ENCODE measurements at places on chromosomes 2 and 18.

- DNase-seq = no peak
Measured at GRCh38 chr2:230913406-230914143, 11.5 kb downstream of the GPR55 start.

DNA sequence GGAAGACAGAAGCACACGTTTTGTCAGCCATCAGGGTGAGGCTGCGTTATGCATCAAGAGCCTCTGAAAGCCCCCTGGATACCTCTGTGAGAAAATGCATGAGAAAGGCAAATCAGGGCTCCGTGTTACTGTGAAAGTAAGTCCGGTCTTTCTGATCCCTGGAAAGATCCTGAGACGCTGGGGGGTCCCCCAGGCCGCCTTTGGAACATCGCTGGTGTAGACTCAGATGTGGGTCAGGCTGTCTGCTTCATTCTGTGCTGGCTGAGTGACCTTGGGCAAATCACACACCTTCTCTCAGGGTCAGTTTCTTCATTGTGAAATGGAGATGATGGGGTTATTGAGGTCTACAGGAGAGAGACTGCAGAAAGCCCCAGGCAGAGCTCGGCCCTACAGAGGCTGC is 42.0 kb upstream of the HS6ST1 start:
- no peak for DNase-seq

- DNase-seq = no peak
Measured at GRCh38 chr2:23495661-23496114, 110.7 kb downstream of the KLHL29 start.

GRCh38 chr18:37668971-37669747 is 103.6 kb upstream of the CELF4 start:
- no peak for DNase-seq

- no peak for DNase-seq
Measured at GRCh38 chr2:147665105-147665504, 179.7 kb upstream of the ACVR2A start.

DNA sequence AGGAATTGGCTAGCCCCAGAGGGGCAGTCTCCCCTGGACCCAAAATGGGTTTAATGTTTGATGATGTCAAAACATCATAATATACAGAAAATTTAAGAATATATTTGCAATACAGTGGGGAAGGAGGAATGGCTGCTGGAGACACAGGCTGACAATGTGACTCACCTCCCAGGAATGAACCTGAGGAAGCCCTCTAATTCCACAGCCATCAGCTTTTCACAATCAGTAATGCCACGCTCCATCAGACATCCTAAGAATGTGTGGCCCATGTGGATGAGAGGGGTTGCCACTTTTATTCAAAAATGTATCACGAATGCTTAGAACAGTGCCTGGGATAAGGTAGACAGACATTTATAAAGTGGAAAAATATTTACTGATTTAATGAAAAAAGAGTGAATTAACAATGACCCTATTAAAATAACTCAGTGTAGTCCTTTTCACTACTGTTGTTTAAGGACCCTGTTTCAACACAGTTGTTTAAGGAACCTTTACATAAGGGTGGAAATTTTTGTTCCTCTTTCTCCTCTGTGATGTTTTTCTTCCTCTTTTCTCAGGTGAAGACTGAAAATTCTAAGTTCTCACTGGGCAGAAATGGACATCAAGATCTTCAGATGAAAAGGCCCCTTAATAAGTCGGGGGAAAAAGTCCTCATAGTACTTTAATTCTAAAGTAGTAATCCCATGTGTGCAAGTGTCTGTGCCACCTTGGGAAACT is 17.5 kb upstream of the TMEM163 start:
- DNase-seq = no peak

DNA sequence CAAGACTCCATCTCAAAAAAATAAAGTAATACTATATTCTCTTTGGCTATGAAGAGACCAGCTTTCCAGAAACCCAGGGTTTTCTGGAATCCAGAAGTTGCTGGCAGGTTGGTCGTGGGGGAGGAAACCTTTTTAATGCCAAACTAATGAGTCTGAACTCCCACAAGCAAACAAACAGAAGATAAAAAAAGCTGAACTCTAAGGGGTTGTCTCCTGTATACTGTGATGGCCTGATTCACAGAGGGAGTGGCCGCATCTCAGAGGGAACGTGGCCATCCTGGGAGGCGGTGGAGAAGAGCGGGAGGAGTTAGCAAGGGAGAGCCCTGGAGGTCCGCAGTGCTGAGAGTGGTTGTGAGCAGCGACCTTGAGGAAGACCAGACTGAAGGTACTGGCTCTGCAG is 36.1 kb downstream of the LIMS1 start:
- DNase-seq = no peak

DNA sequence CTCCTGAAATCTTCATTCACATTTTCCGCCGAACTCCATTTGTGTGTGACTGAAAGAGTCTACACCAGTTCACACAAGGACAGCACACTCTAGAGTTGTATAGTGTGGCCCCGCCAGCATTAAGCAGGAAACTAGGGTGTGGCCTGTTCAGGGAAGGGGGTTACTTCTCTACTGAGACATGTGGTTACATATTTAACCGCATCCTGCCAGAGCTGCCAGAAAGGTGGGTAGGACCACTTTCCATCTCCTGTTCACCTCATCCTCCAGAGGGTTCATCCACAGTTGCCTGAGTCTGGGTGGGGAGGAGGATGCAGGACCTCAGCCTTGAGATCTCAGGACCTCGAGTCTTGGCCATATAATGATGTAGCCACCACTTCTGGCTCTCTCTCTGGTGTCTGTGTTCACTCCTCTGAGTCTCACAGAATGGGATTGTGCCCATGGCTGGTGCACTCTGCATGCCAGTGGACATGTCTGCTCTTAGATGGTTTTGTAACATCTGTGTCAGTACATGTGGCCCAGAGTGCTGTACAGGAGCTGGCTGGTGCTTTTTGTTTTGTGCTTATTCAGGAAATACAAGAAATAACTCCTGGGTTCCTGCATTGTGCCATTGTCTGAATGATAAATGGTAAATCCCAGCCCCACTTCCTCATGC is 7.7 kb upstream of the SP140L start:
- no peak for DNase-seq

DNA sequence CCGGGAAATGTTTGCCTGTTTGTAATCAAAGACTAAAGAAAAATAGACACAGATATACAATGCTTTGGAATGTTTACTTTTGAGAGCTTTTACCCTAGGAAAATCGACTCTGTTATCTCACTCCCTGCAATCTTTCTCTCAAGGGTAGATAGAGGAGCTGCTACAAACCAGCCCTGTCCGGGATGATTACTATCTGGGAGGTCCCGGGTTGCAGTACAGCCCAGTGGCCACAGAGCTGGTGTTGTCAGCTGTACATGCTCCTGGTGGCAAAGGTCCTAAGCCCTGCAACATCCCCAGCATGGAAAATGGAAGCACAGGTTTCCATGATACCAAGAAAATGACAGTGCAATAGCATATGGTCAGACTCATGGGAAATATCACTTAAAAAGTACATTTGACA is 570.5 kb upstream of the SOX11 start:
- DNase-seq = no peak

DNA sequence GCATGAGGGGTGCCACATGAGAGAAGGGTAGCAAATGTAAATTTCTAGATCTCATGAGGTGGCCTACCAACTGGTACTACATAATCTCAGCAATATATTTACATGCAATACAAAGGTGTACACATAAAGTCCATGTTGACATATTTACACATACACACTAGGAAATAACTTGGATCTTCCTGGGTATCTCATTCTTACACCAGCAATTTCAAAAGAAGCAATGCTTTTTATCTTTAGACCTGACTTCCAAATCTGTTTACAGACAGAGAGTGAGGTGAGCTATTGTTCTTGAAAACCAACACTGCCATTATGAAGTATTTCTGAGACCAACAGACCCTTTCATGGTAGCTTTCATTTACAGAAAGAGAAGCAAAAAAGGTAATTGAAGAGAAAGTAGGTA is 184.2 kb downstream of the ERBB4 start:
- no peak for DNase-seq

DNA sequence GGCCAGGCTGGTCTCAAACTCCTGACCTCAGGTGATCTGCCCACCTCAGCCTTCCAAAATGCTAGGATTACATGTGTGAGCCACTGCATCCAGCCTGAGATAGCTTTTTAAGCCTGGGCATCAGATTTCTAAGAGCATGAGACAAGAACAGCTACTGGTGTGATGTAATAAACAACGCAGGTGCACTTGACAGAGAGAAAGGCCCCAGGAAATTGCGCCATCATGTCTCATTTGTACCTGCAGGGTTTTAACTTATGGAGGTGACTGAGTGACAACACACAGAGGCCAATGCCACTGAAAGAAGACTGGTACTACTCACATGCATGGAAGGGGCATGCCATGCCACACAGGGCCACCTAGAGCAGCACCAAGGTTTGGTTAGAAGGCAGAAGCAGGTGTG is 209.4 kb downstream of the SP3 start:
- DNase-seq = no peak

GRCh38 chr2:128040166-128040771 is 12.4 kb upstream of the SAP130 start:
- no peak for DNase-seq

GRCh38 chr2:239179851-239180371 is 220.9 kb downstream of the HDAC4 start:
- DNase-seq = no peak

DNA sequence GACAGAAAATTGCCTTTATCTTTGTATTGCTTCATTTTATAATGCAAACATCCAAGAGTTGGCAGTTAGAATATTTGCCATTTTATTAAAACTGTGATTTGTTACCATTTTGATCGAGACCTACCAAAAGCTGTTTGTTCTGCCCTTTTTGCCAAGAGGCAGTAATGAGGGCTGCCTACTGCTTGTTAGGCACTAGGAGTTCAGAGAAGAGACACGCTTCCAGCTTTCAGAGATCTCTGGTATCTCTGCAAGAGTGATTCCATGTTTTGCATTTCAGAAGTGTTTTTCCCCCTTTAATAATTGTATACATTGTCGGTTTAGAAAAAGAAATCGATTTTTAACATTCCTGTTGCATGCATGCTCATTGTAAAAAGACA is 628 bp downstream of the MRPL30 start:
- DNase-seq = no peak

GRCh38 chr2:119697290-119698020 is 18.5 kb downstream of the TMEM177 start:
- DNase-seq = no peak

DNA sequence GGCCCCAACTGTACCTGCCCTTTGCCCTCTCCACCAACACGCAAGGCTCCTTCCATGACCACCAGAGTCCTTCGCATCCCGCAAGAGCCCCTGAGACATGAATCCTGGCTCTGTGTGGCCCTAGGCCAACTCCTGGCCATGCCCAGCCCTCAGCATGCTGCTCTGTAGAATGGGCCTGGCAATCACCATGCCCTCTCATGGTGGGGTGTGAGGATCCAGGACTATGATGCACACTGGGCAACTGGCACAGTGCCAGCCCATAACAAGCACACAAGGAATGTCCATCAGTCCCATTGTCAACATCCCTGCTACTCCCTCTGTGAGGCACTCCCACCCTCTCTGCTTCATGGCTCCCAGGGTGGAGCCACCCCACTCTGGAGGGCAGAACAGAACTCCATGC is 44.7 kb downstream of the FER1L5 start:
- DNase-seq = no peak

- no peak for DNase-seq
Measured at GRCh38 chr18:65941482-65941881, 190.7 kb downstream of the CDH7 start.

GRCh38 chr2:201926067-201926466 is 107.6 kb upstream of the FZD7 start:
- no peak for DNase-seq

GRCh38 chr2:186429104-186429503 is 57.0 kb upstream of the ZC3H15 start:
- no peak for DNase-seq

GRCh38 chr2:30277582-30277981 is 46.2 kb downstream of the LBH start:
- DNase-seq = no peak

- DNase-seq = peak; percentile 10
Measured at GRCh38 chr2:10303694-10304378, 1.1 kb downstream of the HPCAL1 start.

- DNase-seq = no peak
Measured at GRCh38 chr18:57534511-57534909, 52.0 kb downstream of the FECH start.

DNA sequence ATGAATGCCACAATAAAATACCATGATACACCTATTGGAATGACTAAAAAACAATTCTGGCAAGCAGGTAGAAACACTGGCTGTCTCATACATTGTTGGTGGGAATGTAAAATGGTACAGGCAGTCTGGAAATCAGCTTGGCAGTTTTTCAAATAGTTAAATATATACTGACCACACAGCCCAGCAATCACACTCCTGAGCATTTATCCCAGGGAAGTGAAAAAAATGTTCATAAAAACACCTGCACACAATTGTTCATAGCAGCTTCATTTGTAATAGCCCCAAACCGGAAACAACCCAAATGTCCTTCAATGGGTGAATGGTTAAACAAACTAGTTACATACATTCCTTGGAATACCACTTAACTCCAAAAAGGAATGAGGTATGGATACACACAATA is 137.2 kb downstream of the TFCP2L1 start:
- no peak for DNase-seq

- no peak for DNase-seq
Measured at GRCh38 chr2:143698352-143698751, 569.1 kb downstream of the ARHGAP15 start.

GRCh38 chr2:151543876-151544275 is 134.2 kb downstream of the RIF1 start:
- no peak for DNase-seq

DNA sequence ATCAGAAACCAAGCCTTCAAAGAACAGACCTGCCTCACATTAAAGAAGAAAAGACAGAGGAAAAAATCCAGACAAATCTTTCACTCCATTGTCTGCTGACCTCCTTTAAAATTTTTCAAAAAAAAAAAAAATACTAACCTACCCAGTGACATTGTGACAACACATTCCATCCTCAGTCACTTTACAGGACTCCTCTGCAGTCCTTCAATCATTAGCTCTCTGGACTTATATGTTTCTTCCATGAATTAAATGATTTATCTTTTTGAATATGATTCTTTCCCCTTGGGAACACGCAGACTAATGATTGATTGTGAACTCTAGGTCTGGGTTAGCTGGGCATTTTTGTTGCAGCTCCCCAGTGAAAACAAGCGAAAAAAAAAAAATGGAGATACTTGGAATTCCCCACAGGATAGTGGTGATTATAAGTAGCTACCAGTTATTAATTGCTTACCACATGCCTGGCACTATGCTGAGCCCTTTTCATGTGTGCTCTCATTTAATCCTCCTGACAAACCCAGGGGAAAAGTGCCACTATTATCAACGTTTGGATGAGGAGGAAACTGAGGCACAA is 261.3 kb upstream of the NCKAP5 start:
- DNase-seq = no peak
